ENCODE measurements at places on chromosomes 11 and 22.

- DNase-seq = no peak
- no peak overlapping the region for H3K4me3 ChIP-seq
- no peaks in the 10 kb centered on the region for H3K36me3 ChIP-seq
- no peak overlapping the region for H3K27ac ChIP-seq
- no peaks in the 10 kb centered on the region for H3K4me1 ChIP-seq
These were observed 595.3 kb upstream of the CCDC90B start for GRCh38 chr11:83881428-83881827.

- DNase-seq = no peak
- no peaks in the 10 kb centered on the region for H3K27me3 ChIP-seq
- no peaks in the 10 kb centered on the region for H3K36me3 ChIP-seq
These were observed 71.6 kb downstream of the EXT2 start for GRCh38 chr11:44167046-44167445.

GRCh38 chr22:30953206-30953605, 15.4 kb downstream of the MORC2 start:
- no peaks in the 10 kb centered on the region for H3K27me3 ChIP-seq
- H3K27ac ChIP-seq = no peak overlapping the region
- no peak for DNase-seq
- no peaks in the 10 kb centered on the region for H3K4me1 ChIP-seq
- H3K36me3 ChIP-seq = peaks cover 20% of the 10 kb centered on the region
- no peak overlapping the region for H3K4me3 ChIP-seq

DNA sequence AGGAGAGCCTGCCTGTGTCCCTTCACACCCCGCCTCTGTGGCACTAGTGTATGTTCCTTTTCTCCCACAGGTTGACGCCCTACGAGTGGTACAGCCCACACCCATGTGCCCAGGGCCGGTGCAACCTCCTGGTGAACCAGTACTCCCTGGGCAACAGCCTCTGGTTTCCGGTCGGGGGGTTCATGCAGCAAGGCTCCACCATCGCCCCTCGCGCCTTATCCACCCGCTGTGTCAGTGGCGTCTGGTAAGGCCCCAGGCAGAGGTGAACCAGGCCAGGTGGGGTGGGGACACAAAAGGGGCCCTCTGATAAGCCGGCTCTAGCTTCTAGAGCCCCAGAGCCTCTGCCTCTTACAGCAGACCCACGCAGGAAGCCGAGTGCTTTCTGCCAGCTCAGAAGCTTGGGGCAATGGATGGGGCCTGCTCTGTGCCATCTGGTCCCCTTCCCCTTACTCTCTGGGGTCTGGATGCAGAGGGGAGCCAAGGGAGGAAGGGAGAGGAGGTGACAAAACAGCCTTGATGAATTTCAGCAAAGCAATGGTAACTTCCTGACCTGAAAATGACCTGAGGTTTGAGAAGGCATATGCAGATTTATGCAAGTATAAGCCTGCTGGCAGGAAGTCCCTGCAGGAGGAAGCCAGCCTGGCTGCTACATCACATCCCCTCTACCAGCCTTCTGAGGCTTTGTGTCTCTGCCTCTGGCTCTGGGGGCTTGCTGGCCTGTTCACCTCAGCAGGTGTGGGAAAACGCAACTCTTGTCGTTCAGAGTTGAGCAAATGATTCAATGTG, 67.0 kb upstream of the TBCEL start:
- H3K27ac ChIP-seq = no peak overlapping the region
- DNase-seq = no peak
- peaks cover 7% of the 10 kb centered on the region for H3K4me1 ChIP-seq
- H3K4me3 ChIP-seq = no peak overlapping the region
- no peaks in the 10 kb centered on the region for H3K36me3 ChIP-seq

- H3K36me3 ChIP-seq = no peaks in the 10 kb centered on the region
- H3K27me3 ChIP-seq = no peaks in the 10 kb centered on the region
- no peak overlapping the region for H3K27ac ChIP-seq
These were observed 42.8 kb downstream of the ZNF202 start for GRCh38 chr11:123698546-123699127.

- no peaks in the 10 kb centered on the region for H3K27me3 ChIP-seq
- H3K36me3 ChIP-seq = no peaks in the 10 kb centered on the region
- H3K4me1 ChIP-seq = no peaks in the 10 kb centered on the region
- no peak for DNase-seq
- H3K4me3 ChIP-seq = no peak overlapping the region
These were observed 371.1 kb downstream of the RAB38 start for GRCh38 chr11:87804176-87804575.

GRCh38 chr11:86313793-86314192, 11.8 kb downstream of the HIKESHI start:
- H3K27me3 ChIP-seq = no peaks in the 10 kb centered on the region
- no peak for DNase-seq
- no peaks in the 10 kb centered on the region for H3K4me1 ChIP-seq
- H3K4me3 ChIP-seq = no peak overlapping the region
- H3K27ac ChIP-seq = no peak overlapping the region
- H3K36me3 ChIP-seq = peaks cover 14% of the 10 kb centered on the region

GRCh38 chr11:64341429-64341828, 1.4 kb downstream of the CCDC88B start:
- H3K36me3 ChIP-seq = peaks cover 41% of the 10 kb centered on the region
- H3K4me3 ChIP-seq = no peak overlapping the region
- H3K4me1 ChIP-seq = peaks cover 31% of the 10 kb centered on the region
- no peaks in the 10 kb centered on the region for H3K27me3 ChIP-seq

GRCh38 chr22:29151316-29151715, 54.4 kb upstream of the EMID1 start:
- no peak overlapping the region for H3K27ac ChIP-seq
- peaks cover 4% of the 10 kb centered on the region for H3K4me1 ChIP-seq
- no peak overlapping the region for H3K4me3 ChIP-seq
- no peak for DNase-seq
- H3K27me3 ChIP-seq = peaks cover 7% of the 10 kb centered on the region

DNA sequence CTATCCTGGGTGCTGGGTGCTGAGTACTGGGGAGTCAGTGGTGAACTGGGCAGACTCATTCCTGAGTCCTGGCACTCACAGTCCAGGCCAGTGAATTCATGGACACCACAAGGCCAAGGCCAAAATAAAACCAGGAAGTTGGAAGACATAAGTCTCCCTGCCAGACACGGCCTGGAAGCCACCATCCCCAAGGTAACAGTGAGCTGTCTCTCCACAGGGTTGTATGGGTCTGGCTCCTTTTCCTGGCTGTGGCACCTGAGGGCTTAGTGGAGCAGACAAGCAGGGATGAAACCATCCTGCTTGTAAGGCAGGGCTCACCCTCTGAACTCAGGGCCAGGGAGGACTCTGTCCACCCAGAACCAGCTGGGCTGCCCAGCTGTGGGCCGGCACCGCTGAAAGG, 54.7 kb upstream of the ALX4 start:
- no peaks in the 10 kb centered on the region for H3K4me1 ChIP-seq
- no peak for DNase-seq
- H3K27me3 ChIP-seq = peaks cover 6% of the 10 kb centered on the region
- H3K36me3 ChIP-seq = no peaks in the 10 kb centered on the region

DNA sequence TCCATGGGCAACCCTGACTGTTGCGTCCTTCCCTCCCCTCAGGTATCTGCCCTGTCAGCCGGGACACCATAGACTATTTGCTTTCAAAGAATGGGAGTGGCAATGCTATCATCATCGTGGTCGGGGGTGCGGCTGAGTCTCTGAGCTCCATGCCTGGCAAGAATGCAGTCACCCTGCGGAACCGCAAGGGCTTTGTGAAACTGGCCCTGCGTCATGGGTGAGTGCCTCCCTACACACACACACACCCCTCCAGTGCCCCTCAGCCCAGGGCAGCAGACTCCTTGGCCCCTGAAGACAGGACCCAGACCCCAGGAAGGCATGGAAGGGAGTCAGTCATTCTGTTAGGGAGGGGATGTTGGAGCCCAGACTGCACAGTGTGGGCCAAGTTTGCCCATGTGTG, 17.9 kb upstream of the UVRAG start:
- H3K27ac ChIP-seq = no peak overlapping the region
- no peak for DNase-seq
- no peak overlapping the region for H3K4me3 ChIP-seq
- H3K36me3 ChIP-seq = no peaks in the 10 kb centered on the region

GRCh38 chr11:8603696-8604077, 9.7 kb upstream of the STK33 start:
- peaks cover 6% of the 10 kb centered on the region for H3K27me3 ChIP-seq
- no peak overlapping the region for H3K4me3 ChIP-seq
- no peak for DNase-seq

GRCh38 chr11:35593143-35593542, 25.1 kb upstream of the FJX1 start:
- no peak for DNase-seq
- H3K4me3 ChIP-seq = no peak overlapping the region
- H3K36me3 ChIP-seq = no peaks in the 10 kb centered on the region
- H3K4me1 ChIP-seq = no peaks in the 10 kb centered on the region

DNA sequence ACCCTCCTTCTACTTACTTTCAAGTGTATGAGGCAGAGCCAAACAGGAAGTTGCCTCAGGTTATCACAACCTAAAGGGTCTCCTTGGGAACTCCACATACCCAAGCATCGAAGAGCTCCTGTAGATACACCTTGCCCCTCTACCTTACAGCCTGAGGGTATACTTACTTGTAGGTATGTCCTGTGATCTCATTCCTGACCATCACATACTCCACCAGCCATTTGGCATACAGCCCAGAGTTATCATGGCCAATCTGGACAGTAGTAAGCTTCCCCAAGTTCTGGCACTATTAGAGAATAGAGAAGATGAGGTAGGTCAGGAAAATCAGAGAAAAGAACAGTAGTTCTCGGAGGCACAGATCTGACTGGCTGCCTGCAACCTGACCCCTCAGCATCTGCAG, 53.4 kb upstream of the SCUBE2 start:
- H3K4me1 ChIP-seq = no peaks in the 10 kb centered on the region
- no peak overlapping the region for H3K27ac ChIP-seq
- H3K4me3 ChIP-seq = no peak overlapping the region
- H3K36me3 ChIP-seq = peaks cover 84% of the 10 kb centered on the region

- peak within 1 kb of the TSS; percentile 99 for H3K27ac ChIP-seq
- DNase-seq = peak; percentile 92
- peak within 1 kb of the TSS; percentile 76 for H3K4me3 ChIP-seq
- peaks cover 13% of the 10 kb centered on the region for H3K36me3 ChIP-seq
- peaks cover 38% of the 10 kb centered on the region for H3K4me1 ChIP-seq
- H3K27me3 ChIP-seq = no peaks in the 10 kb centered on the region
These were observed at the start of the genes GTF2H1 and HPS5 for GRCh38 chr11:18321969-18322711. Gene GTF2H1 (plus strand): TSS chr11:18322567. CDS start chr11:18333075, 10,508 bp downstream. Gene HPS5 (minus strand): TSS chr11:18322140. CDS start chr11:18317858, 4,282 bp downstream.

GRCh38 chr11:99555486-99555885, 534.7 kb downstream of the CNTN5 start:
- no peak for DNase-seq
- H3K4me3 ChIP-seq = no peak overlapping the region
- no peaks in the 10 kb centered on the region for H3K27me3 ChIP-seq
- no peaks in the 10 kb centered on the region for H3K4me1 ChIP-seq
- no peak overlapping the region for H3K27ac ChIP-seq

DNA sequence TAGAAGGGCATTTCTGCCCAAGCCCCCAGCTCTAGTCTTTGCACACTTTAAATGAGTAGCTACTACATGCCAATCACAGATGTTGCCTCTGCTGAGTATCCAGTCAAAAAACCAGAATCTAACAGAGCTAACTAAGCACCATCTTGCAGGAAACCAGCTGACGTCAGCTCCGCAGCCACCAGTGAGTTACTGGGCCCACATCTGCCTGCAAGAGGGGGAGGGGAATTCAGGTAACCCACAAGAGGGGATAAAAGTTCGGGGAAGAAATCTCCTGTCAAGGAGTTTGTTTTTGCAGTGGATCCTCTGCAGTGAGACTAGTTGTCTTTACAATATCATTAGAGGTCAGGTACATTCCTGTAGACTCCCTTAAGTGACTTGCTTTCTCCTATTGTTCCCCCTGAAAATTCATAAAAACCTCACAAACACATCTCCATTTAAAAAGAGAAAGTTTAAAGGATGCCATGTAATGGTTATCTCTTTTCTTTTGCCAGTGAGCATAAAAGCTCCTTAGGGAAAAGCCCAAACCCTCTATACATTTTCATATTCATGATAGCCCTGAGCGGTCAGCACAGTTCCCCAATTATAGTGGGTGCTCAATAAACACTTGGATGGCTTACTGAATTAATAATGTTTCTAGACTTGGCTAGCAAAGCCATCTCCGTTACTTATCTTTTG, 9.3 kb downstream of the CD44 start:
- peaks cover 82% of the 10 kb centered on the region for H3K4me1 ChIP-seq
- H3K4me3 ChIP-seq = no peak overlapping the region

GRCh38 chr11:9264316-9265210, 587 bp downstream of the DENND5A start:
- H3K4me3 ChIP-seq = peak overlapping the region; percentile 85
- peaks cover 21% of the 10 kb centered on the region for H3K4me1 ChIP-seq
- no peaks in the 10 kb centered on the region for H3K27me3 ChIP-seq
- H3K27ac ChIP-seq = peak overlapping the region; percentile 69
- no peak for DNase-seq
- H3K36me3 ChIP-seq = no peaks in the 10 kb centered on the region

DNA sequence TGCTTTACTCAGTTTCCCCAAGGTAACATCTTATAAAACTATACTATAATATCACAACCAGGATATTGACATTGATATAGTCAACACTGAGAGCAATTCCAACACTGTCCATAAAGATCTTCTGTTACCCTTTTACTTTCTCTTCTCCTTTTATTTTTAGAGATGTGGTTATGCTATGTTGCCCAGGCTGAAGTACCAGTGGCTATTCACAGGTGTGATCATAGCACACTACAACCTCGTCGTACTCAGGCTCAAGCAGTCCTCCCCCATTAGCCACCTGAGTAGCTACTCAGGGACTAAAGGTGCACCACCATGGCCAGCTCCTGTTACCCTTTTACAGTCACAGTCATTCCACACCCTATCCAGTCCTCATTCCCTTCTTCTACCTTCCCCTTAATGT, 119.7 kb downstream of the CWF19L2 start:
- no peak overlapping the region for H3K27ac ChIP-seq
- no peak for DNase-seq
- H3K36me3 ChIP-seq = peaks cover 12% of the 10 kb centered on the region
- H3K27me3 ChIP-seq = no peaks in the 10 kb centered on the region
- no peaks in the 10 kb centered on the region for H3K4me1 ChIP-seq
- H3K4me3 ChIP-seq = no peak overlapping the region

GRCh38 chr11:19510468-19510867, 202.2 kb upstream of the NAV2 start:
- no peak for DNase-seq
- no peaks in the 10 kb centered on the region for H3K4me1 ChIP-seq
- no peak overlapping the region for H3K4me3 ChIP-seq
- no peaks in the 10 kb centered on the region for H3K36me3 ChIP-seq

DNA sequence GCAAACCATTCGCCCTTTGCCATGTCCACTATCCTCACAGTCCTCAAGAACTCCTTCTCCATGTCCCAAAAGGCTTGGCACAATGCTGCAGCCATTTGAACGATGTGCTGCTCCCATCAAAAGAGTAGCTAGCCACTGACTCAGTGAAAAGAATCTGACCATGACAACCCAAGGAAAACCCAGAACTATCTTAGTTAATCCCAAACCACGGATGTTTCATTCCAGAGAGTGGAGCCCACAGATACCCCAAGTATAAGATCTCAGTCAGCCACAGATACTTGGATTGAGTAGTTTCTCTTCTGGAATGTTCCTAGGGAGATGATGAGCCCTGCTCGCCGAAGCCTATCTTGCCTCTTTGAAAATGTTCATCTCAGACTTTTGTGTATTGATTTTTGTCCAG, 176.9 kb downstream of the NAV2 start:
- DNase-seq = no peak
- no peaks in the 10 kb centered on the region for H3K4me1 ChIP-seq
- no peaks in the 10 kb centered on the region for H3K27me3 ChIP-seq
- no peak overlapping the region for H3K27ac ChIP-seq

GRCh38 chr22:19103880-19104821, 18.1 kb downstream of the DGCR2 start:
- no peak overlapping the region for H3K27ac ChIP-seq
- H3K36me3 ChIP-seq = peaks cover 6% of the 10 kb centered on the region
- peaks cover 7% of the 10 kb centered on the region for H3K4me1 ChIP-seq
- DNase-seq = no peak
- H3K4me3 ChIP-seq = no peak overlapping the region
- no peaks in the 10 kb centered on the region for H3K27me3 ChIP-seq

- H3K36me3 ChIP-seq = peaks cover 93% of the 10 kb centered on the region
- H3K4me3 ChIP-seq = no peak overlapping the region
- no peaks in the 10 kb centered on the region for H3K27me3 ChIP-seq
These were observed 19.7 kb downstream of the CXCR5 start for GRCh38 chr11:118903204-118904015.

All from effector memory CD4-positive, alpha-beta T cell (primary cell).